Hematopoietic multipotent progenitor cell treated with erythropoietin and hydrocortisone succinate and interleukin-3 and kit ligand, for 8 days (in vitro differentiated cells): ENCODE measurements at places on chromosomes 2 and 18.

DNA sequence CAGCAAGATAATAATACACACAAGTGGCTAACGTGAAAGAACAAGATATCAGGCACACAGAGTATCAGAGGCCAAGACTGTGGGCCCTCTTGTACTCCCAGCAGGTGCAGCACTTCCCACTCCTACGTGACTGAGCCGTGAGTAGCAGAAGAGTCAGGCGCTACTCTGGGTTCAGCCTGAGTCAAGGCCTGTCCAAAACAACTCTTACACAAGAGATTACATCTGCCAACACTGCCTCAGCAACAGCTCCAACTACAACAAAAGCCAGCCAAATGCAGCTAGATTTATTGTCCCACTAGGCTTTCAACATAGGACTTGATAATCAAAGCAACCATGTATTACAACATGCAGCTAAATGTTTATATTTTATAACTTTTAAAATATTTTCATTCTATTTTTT is 56.2 kb downstream of the ITSN2 start:
- no peak for DNase-seq

DNA sequence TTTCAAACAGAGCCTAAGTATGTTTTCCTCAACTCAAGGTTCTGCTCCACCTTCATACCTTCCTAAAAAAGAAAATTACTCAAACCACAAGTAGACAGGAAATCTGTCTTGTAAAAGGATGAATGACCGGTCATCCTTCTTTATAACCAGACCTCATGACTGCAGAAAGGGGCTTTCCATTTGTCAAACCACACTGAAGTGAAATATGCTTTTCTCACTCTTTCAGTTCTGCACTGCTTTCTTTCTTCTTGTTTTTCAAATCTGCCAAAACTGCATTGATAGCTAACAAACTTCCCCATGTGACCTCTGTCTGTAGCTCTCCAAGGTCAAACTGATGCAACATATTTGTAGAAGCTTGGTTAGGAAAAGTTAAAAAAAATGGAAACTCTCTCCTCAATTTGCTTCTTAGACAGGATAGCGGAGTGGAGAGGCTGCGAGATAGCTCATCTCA is 308.9 kb upstream of the CCDC68 start:
- no peak for DNase-seq

- DNase-seq = peak; percentile 66
These were observed 7.6 kb downstream of the CYBRD1 start for GRCh38 chr2:171529914-171530313.

GRCh38 chr2:25204190-25204838 is 35.9 kb upstream of the POMC start:
- no peak for DNase-seq

DNA sequence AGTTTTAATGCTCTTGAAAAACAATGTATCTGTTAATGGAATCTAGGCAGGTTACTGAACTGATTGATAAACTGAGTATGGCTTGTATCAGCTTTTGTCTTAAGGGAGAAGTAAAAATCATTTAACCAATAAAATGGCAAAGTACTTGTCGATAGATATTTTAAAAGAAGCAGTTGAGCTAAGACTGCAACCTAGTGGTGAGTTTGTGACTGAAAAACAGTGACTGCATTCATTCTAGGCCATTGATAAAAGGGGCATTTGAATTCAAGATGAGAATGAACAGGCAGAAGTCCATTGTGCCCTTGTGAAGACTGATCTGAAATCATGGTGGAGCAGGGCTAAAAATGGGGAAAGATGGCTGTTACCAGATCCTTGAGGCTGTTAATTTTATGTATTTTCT is 59.4 kb upstream of the MSTN start:
- peak; percentile 53 for DNase-seq

DNA sequence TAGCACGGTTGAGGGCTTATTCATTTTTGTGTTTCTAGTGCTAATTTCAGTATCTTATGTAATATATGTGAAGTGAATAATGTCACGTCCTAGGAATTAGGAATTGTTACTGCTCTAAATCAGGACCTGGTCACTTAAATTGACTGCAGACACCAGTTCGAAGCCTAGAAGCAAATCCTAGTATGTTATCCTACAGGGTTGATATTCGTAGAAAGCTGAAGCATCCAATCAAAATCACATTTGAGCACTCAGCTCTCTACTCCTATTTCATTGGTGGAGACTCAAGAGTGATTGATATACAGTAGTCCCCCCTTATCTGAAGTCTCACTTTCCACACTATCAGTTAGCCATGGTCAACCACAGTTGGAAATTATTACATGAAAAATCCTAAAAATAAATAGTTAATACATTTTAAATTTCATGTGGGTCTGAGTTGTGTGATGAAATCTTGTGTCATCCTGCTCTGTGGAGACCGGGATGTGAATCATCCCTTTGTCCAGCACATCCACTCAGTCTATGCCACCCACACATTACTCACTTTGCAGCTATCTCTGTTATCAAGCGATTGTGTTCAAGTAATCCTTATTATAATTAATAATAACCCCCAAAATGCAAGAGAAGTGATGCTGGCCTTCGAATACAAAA is 35.2 kb upstream of the SCN9A start:
- no peak for DNase-seq
